ENCODE measurements at places on chromosomes 11 and 22.

GRCh38 chr11:5291207-5291838 lies 10.4 kb downstream of the OR51B4 start:
- DNase-seq, result no peak

DNA sequence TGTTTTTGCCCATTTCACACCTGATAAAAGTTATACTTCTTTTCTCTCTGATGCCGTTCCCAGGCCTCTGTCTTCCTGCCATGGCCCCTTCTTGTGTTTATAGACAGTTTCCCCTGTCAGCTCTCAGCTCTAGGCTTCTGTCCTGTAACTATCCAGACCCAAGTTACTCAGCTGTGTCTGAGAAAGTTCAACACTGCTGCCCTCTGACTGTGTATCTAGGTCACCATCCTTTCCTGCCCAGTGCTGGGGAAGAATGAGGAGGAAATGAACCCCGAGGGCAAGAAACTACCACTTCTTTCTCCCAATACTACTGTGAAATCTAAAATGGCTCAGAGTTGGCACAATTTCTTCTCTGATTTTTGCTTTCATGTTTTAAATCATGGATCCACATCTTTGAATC lies 29.6 kb downstream of the SNX19 start:
- no peak for DNase-seq

- no peak for DNase-seq
Measured at GRCh38 chr22:27772984-27773498, 28.5 kb downstream of the MN1 start.

DNA sequence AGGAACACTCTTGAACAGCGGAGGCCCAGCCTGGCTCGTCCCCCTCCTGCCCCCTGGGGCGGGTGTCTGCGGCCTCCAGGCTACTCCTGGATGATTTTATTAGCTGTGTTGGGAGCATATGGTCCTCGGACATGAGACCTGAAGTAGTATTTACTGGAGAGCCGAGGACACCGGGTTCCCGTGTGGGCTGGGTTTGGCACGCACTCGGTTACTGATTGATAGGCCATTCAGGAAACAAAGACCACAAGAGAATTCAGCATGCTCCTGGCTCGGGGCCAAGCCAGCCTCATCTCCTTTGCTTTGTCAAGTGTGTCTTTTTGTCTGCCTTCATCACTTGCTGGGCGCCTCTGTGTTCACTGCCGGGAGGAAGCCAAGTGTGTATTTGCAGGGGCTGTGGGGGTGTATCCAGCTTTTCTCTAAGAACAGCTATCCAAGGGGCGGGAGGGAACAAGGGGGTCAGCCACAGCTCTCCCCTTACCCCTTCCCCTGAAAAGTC lies 9.7 kb downstream of the FXYD2 start:
- peak; percentile 67 for DNase-seq

DNA sequence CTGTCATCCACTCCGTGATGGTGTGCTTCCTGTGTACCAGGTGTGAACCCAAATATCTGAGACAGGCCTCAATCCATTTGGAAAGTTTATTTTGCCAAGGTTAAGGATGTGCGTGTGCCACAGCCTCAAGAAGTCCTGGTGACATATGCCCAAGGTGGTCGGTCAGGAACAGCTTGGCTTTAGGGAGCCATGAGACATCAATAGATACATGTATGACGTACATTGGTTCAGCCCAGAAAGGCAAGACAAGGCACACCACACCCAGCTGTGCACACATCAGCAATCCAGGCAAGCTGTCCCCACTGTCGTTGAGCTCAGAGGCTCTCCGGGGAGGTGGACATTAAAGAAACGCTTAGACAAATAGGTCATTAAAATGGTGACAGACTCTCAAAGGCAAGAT lies 56.8 kb upstream of the SHANK2 start:
- no peak for DNase-seq

Measured in activated T-helper 1 cell treated with anti-CD3 and anti-CD28 coated beads, Interleukin-12 subunit alpha, Interleukin-12 subunit beta, Interleukin-2, Interleukin-4 antibody, amounts not matched to agents 30 ng/mL and 10 ng/mL and 1 ng/mL, durations not matched to agents 14 hours and 24 hours and 36 hours (primary cell).